ENCODE measurements at places on chromosomes 4 and X. TPM values are rescaled to one million over a fixed set of nuclear protein-coding genes. Genes with fewer than 3 reads are reported as not detected.

The TSR2 gene
- total RNA-seq: 14.8 TPM

The MCF2 gene
- 0.28 TPM for total RNA-seq

The CHIC1 gene
- total RNA-seq: 6.7 TPM

The S100G gene
- not detected for total RNA-seq

The KCNE5 gene
- 3.8 TPM for total RNA-seq

The TCEAL6 gene
- not detected for total RNA-seq

The SSX1 gene
- not detected for total RNA-seq

The HSPA4L gene
- total RNA-seq: 2.8 TPM

The FGFR3 gene
- total RNA-seq: 3.5 TPM

The DOK7 gene
- not detected for total RNA-seq

The FANCB gene
- 1.0 TPM for total RNA-seq

Measured in omental fat pad (tissue), 4 donors.